Right ventricle myocardium inferior (tissue), 1 donor: ENCODE measurements at places on chromosomes 6 and 20. TPM values are rescaled to one million over a fixed set of nuclear protein-coding genes. Genes with fewer than 3 reads are reported as not detected.

CDH26 gene
- total RNA-seq = 2.3 TPM

RIPOR3 gene
- total RNA-seq = 8.3 TPM

MUC22 gene
- 0.14 TPM for total RNA-seq

XKR7 gene
- not detected for total RNA-seq

TAGAP gene
- total RNA-seq = 1.7 TPM

PSMB9 gene
- total RNA-seq = 13.4 TPM

SLPI gene
- 5.7 TPM for total RNA-seq
